Stimulated activated CD4-positive, alpha-beta T cell treated with anti-CD3 and anti-CD28 coated beads, TNF-alpha, amount 100 ng/mL, for 48 hours (primary cell): ENCODE measurements at places on chromosomes 2 and 18.

GRCh38 chr18:55500316-55501086 is 87.5 kb downstream of the TCF4 start:
- no peak for DNase-seq

DNA sequence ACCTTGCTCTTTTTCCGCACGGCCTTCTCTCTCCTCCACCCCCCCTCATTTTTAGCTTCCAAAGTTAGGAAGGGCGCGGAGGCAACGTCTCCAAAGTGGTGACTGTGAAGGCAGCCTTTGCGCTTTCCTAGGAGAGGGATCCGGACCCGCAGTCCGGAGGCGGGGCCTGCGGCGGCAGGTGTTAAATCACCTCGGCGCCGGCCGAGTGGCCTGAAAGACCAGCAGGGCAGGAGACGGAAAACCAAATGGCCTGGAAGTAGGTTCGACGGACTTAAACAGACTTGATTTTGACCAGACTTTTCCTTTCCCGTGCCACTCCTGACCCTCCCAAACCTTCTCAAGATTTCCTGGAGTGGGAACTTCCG is 615 bp downstream of the GORASP2 start:
- DNase-seq: peak; percentile 17

- no peak for DNase-seq
These were observed 34.2 kb downstream of the IMPA2 start for GRCh38 chr18:12015416-12016062.

DNA sequence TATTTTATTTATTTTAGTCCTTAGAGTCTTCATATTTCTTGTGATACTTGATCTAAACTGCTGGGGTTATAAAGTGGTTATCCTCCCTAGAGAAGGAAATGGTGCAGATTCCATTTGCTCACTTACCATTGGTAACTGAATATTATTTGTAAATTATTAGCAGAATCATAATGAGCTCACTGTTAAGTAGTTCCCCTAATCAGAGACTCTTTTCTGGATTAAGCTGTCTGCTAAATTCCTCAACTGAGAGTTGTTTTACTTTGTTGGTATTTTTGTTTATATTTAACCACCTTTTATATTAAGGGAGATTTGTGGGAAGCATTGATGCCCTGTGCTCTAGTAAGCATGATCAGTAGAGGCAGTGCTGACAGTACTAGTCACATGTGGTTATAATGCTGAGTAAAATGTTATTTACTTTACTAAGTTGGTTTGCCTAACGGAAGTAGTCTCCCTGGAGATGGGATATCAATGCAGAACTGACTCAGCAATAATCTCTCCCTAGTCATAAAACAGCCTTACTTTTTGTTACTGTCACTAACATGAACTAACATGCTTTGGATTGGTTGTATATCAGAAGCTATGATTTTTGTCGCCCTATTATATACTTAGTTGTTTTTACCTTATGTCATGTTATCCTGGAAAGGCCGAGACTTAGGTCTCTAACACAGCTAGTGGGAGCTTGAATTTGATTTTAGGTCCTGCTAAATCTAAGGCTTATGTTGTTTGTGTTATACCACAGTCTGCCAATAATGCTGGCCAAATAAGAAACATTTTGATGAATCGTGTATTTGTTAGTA is 166.7 kb downstream of the MCFD2 start:
- DNase-seq: no peak

GRCh38 chr2:23423062-23423872 is 38.3 kb downstream of the KLHL29 start:
- no peak for DNase-seq

DNA sequence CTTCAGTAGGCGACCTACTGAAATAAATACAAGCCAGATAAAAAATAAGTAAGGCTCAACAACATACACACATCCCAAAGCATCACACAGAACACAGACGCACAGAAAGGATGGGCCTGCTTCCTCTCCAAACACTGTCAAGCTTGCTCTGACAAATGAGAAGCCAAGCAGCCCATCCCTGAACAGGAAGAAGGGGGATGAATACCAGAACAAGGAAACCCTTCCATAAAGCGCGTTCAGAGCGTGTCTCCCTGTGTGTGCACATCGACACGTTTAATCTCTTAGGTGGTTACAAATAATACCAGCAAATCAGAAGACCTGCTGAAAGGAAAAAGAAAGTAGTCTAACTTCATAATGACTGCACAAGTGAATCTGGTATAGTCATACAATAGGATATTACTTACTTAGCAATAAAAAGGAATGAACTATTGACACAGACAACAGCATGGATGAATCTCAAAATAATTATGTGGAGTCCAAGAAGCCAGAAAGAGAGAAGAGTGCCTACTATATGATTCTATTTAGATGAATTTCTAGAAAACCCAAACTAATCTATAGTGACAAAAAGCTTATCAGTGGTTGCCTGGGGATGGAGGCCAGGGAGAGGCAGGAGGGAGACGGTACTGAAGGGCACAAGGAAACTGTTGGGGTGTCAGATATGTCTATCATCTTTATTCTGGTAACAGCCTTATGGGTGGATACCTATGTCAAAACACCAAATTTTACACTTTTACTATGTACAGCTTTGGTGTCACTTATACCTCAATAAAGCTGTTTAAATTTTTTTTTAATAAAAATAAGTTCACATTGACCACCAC is 26.8 kb downstream of the MBOAT2 start:
- DNase-seq: no peak

- no peak for DNase-seq
These were observed 242.9 kb downstream of the LDLRAD4 start for GRCh38 chr18:13461469-13461868.

DNA sequence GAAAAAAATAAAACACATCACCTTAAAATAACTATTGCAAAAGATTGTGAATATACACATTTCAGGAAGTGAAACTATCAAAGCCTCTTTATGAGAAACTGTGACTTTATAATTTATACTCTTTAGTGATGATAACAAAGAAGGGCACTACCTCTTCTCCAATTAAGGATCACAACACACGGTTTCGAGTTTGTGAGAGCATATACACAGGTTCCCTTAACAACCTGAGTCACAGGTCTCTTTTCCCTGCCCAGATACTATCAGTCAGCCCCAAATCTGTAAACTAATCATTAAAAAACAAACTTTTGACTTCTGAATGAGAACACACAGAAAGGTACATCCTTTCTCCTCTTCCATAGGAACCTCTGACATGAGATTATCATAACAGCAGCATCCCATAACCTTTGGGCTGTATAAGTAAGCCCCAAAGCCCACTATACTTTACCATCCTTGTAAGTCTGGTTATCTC is 44.9 kb downstream of the PTPN2 start:
- no peak for DNase-seq

- no peak for DNase-seq
These were observed 42.4 kb upstream of the TACR1 start for GRCh38 chr2:75241696-75242095.

GRCh38 chr2:18232731-18233438 is 327.6 kb downstream of the RDH14 start:
- DNase-seq: no peak

DNA sequence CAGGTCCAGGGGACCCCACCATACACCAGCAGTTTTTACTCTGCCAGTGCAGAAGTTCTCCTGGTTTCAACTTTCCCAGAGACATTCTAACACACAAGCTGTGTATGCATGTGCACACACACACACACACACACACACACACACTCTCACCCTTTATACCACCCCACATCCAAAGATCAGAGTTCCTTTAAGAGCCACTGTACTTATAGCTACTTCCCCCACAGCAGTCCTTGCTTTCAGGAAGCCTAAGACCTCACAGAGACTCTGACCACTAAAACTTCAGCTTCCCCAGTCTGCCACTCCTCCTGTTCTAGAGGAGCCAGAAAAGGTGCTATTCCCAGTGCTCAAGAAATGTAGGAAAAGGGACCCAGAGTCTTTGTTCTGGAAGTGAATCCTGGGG is 107.8 kb downstream of the ZNF521 start:
- DNase-seq: no peak

DNA sequence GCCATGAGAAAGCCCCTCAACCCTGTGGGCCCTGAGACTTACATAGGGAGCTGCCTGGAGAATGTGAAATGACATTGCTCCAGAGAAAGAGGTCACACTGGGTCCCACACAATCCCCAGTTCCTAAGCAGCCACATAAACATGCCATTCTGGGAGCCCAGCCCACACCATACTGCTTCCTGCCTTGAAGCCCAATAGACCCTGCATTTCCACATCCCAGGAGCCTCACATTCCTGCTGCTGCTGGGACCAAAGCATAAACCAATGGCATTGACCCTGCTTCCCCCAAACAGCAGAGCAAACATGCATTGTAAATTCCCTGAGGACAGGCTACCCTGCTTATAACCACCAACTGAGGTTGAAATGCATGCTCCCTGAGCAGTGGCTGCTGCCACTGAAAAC is 1117.6 kb upstream of the SLC39A10 start:
- no peak for DNase-seq

- no peak for DNase-seq
These were observed 778.1 kb upstream of the SOX11 start for GRCh38 chr2:4914036-4914435.

DNA sequence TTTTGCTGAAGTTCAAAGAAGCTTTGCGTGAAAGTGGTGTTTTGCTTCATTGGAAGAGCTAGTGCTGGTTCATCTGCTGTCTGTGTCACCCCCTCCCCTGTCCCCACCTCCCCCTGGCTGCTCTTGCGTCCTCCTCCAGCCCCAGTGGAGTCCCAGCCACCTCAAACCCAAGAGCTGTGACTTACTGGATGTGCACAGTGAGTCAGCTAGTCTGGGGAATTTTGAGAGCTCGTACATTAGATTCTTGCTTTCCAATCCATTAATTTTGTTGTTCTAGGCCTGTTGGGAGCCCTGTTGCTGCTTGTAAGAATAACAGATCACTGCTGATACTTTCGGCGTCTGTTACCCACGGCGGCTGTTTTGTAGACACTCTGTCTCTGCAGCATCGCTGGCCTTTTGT is 412.1 kb downstream of the TSN start:
- DNase-seq: no peak

GRCh38 chr18:48803518-48803917 is 147.2 kb downstream of the SMAD7 start:
- DNase-seq: no peak

DNA sequence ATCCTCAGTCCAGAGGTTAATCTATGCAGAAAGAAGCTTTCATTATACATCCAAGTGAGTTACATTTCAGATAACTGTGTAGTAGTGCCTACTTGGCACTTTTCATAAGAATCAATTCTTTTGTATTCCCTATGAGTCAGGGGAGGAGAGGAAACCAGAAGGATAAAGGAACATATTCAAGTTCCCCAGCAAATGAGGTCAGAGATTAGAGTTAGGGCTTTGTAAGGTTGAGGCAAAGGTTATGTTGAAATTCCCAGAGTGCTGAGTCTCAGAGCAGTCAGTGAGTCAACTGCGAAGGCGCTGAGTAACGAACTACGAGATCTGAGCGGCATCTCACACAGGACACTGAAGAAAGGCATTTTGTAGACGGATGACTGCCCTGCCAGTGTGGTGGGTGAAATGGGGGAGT is 25.1 kb upstream of the ME2 start:
- DNase-seq: no peak

GRCh38 chr2:199163613-199164458 is 293.9 kb downstream of the SATB2 start:
- no peak for DNase-seq

GRCh38 chr18:21571772-21572171 is 28.7 kb downstream of the ESCO1 start:
- no peak for DNase-seq

GRCh38 chr18:47883771-47884413 is 46.6 kb downstream of the SMAD2 start:
- no peak for DNase-seq

- DNase-seq: peak; percentile 100
These were observed 887 bp upstream of the TMEM87B start for GRCh38 chr2:112053917-112054846.

- DNase-seq: no peak
These were observed 4.0 kb downstream of the CAPN13 start for GRCh38 chr2:30803281-30803680.

- DNase-seq: no peak
These were observed 316.0 kb downstream of the SOX11 start for GRCh38 chr2:6008186-6008585.

DNA sequence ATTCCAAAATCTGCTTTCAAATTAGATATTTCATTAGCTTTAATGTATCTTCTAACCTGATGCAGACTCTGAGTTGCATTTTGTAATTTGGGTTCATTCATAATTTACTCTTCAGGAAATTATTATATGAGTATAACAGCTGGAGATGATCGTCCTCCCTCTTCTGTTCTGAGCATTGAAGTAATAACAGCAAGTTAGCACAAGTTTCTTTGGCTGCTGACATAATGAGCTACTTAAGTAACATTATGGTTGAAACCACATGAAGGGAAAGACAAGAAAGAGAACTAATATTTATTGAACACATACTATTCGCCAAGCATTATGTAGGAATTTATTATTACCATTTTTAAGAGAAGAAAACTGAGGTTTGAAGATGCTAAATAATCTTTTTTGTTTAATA is 75.1 kb downstream of the CPO start:
- no peak for DNase-seq

GRCh38 chr2:183072177-183072576 is 6.4 kb upstream of the DUSP19 start:
- no peak for DNase-seq

DNA sequence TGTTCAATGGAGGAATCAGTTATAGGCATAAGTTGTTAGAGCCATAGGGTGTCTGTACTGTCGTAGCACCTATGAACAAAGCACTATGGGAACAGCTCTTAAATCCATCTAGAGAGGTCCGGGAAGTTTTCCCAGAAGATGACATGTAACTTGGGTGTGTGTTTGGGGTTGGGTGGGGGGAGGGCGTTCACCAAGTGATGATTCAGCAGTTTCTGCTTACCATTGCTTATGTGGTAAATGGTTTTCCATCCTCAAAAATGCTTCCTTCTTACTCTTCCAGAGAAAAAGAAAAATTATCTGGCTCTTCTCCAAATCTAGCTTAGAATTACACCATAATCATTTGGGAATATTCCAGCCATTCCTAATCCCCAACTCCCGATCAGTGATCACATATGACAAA is 361.1 kb upstream of the ZNF521 start:
- DNase-seq: no peak

DNA sequence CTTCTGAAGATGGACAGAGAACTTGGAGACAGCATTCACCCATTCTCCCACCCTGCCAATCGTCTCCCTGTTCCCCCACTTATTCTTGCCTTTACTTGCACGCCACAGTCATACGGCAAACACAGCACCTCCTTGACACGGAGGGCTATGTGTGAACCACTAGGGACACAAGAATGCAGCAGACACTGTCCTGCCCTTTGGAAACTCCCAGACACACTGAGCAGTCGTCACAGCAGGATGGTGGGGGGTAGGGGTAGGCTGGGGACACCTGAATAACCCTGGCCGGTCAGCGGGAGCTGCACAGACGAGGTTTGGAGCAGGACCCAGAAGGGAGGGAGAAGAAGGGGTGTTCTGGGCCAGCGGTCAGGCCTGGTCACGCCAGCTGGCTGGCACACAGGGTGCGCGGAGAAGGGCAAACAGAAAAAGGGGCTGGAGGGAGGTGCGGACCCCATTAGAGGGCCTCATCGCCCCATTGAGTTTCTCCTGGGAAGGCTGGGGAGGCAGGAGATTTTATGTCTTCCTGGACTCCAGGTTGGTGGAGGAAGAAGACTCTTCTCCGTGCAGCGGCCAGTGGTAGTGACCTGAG is 40.0 kb upstream of the FOSL2 start:
- no peak for DNase-seq
